D721Med (cell line): ENCODE measurements at places on chromosomes 5 and 9.

GRCh38 chr9:78918976-78919375 lies 622.1 kb downstream of the PSAT1 start:
- DNase-seq = no peak

DNA sequence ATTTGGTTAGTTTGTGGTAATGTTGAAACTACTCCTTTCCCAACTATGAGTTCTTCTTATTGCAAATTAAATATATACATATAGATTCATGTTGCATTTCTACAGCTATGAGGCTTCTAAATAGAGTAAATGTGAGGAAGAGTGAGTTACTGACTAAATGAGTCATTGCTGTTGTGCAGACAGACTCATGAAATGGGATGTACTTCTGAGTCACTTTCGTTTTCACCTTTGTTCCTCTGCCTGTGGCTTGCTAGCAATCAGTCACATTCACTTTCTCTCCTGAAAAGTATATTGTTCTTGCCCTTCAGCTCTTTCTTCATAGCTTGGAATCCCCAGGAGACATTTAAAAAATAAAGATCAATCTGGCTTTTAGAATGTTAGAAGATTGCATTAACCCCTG lies 295.5 kb upstream of the SMC2 start:
- DNase-seq = no peak

- no peak for DNase-seq
These were observed 87.4 kb downstream of the CAMSAP1 start for GRCh38 chr9:135819905-135820304.

DNA sequence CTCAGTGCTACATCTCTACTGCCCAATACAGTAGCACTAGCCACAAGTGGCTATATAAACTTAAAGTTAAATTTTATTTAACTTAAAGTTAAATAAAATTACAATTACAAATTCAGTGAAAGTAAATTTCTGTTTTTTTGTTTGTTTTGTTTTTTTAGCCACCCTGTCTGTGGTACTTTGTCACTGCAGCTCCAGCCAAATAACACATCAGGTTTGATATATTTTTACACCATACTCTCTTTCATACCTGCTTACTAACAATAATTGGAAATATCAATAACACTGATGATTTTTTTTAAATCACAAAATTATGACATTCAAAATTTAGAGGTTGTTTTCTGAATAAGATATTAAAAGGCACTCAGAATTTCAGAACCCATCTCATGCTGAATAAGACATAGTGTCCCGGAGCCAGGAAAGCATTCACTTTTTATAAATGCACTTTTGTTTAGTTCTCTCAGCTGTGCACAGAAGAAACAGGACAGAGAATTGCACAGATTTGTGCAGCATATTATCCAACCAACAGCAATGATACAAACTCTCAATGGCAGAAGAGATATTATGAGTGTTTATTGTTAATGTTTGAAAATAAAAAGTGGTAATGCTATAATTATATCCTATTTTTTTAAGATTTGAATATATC lies 92.6 kb downstream of the EDIL3 start:
- no peak for DNase-seq

DNA sequence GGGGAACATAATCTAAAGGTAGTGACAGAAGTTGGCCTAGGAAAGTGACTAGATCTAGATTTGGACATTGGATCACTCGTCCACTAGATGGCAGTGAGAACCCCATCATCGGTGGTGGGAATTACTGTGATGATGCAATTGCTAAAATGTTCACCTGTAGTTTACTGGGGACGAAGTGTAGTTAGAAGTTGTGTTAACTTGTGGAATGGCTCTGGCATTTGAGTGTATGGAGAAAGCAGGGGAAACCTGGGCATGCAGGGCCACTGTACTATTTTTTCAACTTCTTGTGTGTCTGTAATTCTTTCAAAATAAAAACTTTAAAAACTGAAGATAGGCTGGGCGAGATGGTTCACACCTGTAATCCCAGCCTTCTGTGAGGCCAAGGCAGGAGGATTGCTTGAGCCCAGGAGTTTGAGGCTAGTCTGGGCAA lies 75.5 kb downstream of the PHAX start:
- peak; percentile 66 for DNase-seq

- DNase-seq = no peak
These were observed 222.8 kb downstream of the NR2F1-AS1 start for GRCh38 chr5:93358176-93358575.

- DNase-seq = no peak
These were observed 8.8 kb upstream of the NEK6 start for GRCh38 chr9:124248960-124249359.

- no peak for DNase-seq
These were observed 464.5 kb downstream of the MTRR start for GRCh38 chr5:8333485-8333884.

DNA sequence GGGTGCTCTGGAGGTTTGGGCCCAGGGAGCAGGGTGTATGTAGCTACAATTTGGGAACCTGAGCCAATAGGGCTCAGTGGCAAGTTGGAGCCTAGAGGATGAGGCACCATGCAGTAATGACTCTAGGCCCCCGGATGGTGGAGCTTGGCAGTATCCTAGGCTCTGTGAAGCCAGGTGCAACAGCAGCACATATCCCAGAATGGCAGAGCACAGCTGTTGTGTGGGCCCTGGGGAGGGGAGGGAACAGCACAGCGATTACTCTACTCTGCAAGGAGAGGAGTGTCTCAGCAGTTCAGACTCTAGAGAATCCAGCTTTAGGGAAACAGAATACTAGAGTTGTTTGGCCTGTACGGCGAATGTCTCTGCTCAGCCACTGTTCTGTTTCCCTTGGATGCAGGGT lies 56.1 kb downstream of the LRRTM2 start:
- no peak for DNase-seq

DNA sequence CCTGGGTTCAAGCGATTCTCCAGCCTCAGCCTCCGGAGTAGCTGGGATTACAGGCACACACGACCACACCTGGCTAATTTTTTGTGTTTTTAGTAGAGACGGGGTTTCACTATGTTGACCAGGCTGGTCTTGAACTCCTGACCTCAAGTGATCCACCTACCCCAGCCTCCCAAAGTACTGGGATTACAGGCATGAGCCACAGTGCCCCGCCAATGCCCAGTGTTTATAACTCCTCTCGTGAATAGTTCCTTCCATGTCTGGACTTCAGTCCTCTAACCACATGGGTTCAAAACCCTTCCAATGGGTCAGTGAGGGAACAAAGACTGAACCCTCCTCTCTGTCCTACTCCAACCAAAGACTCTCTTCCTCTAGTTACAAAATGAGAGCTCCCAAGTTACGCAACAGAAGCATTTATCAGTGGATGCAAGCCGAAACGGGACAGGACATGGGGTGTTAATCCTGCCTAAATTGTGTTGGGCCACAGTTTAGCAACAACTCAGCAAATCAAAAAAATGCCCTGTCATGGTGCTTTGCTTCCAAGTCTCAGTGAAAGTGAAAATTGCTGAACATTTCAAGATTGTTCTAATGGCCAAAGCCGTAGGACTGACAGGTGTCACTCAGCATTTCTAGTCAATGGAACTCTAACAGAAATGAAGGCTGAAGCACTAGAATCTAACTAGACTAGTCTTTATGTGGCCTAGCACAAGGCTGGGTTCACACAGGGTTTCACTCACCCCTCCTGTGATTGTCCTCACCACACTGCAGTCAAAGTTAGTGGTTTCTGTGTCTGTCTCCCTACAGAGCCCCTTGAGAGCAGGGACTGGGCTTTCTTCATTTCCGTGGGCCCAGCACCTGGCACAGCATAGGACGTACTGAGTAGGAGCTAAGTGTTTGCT lies 3.2 kb upstream of the TMEM245 start:
- no peak for DNase-seq

- no peak for DNase-seq
These were observed 17.6 kb downstream of the TSPAN17 start for GRCh38 chr5:176664886-176665285.

DNA sequence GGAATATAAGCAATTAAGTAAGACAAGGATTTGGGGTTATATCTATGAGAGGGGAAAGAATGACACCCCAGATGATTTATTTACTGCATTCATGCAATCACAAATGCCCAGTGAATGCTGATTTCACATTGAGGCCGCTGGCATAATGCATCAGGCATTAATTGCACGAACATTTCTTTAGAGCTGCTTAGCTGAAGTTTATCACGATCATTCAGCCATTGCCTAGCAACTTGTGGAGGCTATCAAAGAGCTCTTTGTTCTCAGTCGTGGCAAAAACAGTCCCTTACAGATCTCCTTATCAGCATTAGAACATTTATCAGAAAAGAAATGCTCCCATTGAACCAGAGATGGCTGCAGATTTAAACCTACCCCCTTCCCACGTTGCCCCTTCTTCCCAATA lies 88.7 kb upstream of the PRRC1 start:
- DNase-seq = no peak

DNA sequence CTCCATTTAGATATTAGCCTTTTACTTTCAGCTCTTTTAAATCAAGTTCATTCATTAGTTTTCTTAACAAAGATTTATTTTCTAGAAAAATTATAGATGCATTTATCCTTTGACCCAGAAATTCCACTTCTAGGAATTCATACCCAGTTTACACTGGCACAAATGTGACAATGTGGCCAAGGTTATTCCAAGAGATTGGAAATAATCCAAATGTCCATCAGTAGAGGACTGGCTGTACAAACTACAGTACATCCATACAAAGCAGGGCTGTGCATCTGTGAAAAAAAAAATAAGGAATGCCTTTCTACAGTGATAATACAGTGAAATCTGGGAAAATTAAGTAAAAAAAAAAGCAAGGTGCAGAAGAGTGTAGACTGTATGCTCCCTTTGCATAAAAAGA lies 149.2 kb downstream of the GABBR2 start:
- no peak for DNase-seq

DNA sequence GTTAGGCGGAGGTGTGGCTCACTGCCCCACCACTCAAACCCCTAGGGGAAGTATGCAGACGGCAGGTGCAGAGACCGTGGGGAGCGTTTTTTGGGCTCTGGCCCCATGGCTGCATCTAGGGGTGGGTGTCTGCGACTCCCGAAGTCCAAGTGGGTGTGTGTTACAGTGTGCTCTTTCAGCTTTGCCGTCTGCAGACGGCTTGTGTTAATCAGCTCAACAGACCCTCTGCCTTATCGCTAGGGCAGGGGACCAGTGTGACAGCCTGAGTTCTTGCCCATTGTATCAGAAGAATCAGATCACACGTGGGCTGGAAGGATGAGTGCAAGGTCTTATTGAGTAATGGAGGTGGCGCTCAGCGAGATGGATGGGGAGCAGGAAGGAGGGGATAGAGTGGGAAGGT lies 162.8 kb downstream of the ENC1 start:
- DNase-seq = no peak

DNA sequence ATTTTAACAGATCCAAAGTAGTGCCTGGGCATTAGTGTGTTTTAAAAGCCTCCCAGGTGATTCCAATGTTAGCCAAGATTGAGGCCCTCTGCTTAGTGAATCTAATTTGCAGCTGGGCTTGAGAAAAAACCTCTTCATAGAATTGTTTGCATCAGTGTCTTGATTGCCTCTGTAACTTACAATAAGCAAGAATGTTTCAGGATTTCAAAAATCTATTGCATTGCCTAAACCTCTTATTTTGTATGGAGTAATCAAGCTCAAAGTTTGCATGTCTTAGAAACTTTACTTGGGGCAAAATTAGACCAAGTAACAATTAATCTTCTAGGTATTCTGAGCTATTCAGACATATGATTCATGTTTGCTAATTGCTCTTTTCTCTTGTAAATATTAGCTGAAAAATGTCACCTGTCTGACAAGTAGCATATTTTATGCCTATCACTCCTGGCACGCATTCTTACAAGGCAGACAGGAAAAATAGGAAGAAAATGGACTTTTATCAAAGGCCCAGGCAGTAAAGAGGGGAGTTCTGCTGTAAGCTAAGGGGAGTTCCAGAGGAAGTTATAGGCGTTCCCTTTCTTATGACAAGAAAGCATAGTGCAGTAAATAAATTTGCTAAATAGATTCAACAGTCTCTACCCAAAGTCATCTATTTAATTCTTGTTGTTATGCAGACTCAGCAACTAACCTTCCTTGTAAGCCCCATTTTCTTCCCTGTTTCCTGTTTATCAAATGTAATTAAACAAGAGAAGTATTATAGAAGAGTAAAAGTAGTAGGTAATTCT lies 21.0 kb downstream of the PDCD1LG2 start:
- no peak for DNase-seq

DNA sequence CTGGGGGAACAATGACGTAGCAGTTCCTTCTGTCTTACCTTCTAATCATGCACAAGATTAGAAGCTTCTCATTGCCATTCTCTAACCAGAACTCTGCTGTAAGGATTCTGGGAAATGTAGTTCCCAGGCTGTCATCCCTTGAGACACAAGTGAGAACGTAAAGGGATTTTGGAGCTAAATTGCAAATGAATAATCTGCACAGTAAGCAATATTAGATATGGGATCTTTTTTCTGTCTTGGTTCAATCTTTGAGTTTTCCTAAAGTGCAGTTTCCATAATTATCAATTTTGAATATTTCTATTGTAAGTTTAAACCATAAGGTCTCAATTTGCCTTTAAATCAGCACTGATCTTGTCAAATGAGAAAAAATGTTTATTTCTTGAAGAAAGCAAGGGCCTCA lies 189.7 kb upstream of the PLPPR1 start:
- DNase-seq = no peak

DNA sequence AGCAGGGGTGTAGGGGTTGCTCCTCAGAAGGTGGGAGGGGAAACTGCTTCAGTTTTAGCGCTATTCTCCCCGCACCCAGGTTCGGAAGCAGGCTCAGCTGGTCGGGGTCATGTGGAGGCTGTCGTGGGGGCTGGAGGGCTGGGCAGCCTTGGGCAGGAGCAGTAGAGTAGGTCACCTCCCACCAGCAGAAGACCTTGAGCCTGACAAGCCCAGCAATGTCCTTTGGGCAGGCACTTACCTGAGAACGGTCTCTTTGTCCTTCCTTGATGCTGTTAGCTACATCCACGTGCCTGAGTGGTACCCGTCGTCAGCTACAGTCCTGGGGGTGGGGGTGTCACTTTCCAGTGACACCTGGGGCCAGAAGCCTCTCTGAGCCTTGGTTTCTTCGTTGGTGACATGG lies 20.3 kb downstream of the ENHO start:
- DNase-seq = no peak

DNA sequence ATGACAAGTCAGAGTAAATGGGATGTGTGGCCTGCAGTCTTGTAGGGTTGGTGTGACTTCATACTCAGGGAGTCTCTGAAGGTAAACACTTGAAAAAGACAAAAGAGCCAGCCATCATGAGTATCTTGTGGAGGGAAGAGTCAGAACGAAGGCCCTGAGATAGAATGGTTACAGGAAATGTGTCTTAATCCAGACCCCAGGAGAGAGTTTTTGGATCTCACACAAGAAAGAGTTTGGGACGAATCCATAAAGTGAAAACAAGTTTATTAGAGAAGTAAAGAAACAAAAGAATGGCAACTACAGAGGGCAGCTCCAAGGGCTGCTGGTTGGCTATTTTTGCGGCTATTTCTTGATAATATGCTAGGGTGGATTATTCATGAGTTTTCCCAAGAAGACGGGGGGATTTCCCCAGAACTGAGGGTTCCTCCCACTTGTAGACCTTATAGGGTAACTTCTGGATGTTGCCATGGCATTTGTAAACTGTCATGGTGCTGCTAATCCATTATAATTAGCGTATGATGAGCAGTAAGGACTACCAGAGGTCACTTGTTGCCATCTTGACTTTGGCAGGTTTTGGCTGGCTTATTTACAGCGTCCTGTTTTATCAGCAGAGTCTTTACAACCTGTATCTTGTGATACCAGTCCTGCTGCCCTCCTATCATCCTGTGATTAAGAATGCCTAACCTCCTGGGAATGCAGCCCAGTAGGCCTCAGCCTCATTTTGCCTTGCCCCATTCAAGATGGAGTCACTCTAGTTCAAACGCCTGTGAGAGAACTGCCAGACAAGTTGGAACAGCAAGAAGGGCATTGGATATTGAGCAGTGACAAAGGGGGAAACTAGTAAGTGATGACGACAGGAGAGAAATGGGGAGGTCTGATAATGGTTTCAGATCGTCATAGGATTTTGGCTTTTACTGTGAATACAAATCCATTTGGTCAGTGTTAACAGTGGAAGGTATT lies 34.0 kb downstream of the MTRR start:
- DNase-seq = no peak
